Left lobe of liver (tissue), 2 donors: ENCODE measurements at places on chromosomes 11 and 22. TPM values are rescaled to one million over a fixed set of nuclear protein-coding genes. Genes with fewer than 3 reads are reported as not detected.

- peak; percentile 27 for DNase-seq
Observed at GRCh38 chr22:28935140-28935539, 51.8 kb downstream of the ZNRF3 start.

DNA sequence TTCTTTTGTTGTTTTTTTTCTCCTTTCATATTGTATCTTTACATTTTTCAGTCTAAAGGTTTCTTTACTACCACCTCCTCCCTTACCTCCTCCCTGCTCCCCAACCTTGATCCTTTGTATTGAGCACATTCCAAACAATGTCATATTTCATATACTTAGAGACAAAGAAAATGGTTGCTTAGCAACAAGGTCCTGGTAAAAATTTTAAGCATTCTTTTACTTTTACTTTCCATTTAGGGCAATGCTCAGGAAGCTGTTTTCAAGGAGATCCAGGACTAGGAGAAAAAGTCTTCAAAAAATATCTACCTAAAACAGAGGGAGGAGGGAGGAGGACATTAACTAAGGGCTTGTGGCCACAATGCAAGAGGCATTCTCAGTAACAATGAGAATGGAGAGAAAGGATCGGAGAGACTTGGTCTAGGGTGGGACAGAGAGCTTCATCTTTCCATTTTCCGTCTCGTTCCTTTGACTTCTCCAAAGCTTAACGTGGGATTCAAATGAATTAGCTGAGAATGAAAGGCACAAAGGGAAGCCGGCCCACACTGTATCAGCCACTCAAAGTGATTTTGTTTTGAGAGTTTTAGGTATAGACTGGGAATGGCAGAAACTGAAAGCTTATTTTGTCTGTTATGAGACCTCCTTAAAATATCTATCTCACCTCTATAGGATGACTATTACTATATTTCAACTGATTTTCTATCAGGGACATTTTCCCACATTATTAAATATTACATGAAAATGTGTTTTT is 455.7 kb downstream of the RAB38 start:
- no peak for DNase-seq

GRCh38 chr11:121557348-121557747 is 104.6 kb upstream of the SORL1-AS1 start:
- no peak for DNase-seq

The CLDN25 gene
- total RNA-seq: not detected

The NNMT gene
- 588 TPM for total RNA-seq

The MYRF gene
- total RNA-seq: 15.9 TPM

GRCh38 chr11:16840951-16841350 is 102.5 kb downstream of the C11orf58 start:
- no peak for DNase-seq

- DNase-seq: peak; percentile 69
Observed at GRCh38 chr22:22884010-22884887, 3.4 kb upstream of the IGLL5 start.

- no peak for DNase-seq
Observed at GRCh38 chr11:14149683-14150082, 187.2 kb downstream of the SPON1 start.

The VWA5A gene
- total RNA-seq: 3.4 TPM

The MCM5 gene
- total RNA-seq: 9.1 TPM

DNA sequence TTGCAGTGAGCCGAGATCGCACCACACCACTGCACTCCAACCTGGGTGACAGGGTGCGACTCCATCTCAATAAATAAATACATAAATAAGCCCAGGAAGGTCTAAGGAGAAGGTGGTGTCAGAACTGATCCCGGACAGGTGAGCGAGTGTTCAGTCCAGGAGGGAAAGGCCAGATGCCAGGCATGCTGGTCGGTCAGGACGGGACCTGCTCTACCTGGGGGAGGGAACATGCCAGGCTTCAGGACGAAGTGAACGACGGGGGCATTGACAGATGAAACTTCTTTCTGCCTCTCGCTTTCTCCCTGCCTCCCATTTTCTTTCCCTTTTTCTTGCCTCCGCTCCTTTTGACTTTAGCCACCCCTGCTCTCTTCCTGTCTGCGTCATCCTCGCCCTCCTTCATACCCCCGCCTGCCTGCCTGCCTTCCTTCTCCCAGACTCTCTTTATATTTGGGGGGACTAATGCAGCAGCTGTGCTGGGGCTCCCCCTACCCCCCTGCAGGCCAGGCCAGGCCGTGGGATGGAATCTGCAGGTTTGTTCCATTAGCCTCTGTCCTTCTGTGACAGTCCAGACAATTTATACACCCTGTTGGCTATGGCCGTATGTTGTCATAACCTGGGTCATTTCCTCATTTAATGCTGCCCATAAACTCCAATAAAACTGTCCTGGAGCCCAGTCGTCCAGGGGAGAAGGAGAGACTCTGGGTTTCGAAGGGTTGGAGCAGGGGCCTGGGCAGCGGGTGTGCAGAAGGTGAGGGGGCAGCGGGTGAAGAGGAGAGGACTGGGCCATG is 209.2 kb upstream of the TBCEL start:
- DNase-seq: no peak

DNA sequence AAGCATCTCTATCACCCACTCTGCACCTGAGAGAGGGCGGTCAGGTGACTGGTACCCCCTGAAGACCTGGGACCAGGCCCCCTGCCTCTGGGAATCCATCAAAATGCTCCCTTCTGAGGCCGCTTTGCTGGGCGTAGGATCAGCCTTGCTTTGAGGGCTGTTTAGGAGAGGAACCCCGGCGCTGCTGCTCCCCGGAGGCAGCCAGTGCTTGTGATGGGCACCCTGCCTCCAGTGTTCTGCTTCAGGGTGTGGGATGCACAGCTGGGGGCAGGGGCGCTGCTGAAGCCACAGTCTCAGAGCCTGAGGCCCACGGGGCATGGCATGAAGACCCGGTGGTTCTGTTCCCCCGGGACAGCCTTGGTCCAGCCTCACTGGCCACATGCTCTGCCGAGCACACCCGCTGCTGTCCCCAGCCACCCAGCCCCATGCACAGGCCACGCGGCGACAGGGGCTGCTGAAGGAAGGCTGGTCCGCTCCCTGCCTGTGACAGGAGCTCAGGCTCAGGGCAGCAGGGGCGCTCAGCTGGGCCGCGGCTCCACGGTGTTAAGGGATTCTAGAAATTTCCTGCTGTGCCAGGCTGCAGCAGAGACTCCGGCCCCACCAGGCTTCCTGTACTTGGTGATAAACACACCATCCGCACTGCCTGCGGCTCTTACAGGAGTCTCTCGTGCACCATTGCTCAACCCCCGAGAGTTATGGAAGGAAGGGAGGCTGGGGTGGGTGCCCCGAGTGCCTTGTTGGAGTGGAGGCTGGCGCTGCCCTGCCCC is 91.0 kb downstream of the KCNQ1 start:
- no peak for DNase-seq

DNA sequence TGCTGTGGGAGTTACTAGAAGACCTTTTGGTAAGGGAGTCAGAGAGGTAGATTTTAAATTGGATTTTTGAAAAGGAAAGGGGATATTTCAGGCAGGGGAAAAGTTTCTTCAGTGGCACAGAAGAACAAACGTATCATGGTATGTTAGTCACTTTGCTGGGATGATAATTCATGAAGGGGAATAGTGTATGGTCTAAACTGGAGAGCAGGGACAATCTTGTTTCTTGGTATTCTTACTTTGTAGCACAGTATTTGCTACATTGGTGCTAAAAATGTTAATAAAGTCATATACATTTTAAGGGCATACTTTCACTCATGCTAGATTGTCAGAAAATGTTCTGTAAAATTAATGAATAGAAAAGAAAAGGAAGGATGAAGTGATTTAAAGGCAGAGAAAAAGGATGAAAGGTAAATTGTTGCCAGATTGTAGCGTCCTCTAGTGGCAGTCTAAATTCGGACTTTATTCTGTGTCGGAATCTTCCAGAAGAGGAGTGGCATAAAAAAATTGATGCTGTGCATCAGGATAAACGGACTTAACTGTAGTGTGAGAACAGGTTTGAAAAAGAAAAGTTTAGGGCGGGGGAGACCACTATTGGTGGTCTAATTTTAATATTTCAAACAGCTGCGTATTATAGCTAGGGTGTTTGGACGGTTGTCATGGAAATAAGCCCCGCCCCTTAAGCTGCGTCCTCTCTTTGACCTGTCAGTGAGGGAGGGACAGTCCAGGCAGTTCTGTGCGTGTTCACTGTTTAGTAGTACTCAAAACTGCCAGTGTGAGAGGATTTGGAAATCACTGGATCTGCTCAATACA is at the start of gene BCO2:
BCO2 (plus strand) TSS at position 724 of the 810 bp plus-strand sequence. CDS start 90 bp downstream, outside the sequence.
- DNase-seq: peak; percentile 91

The SCO2 gene
- not detected for total RNA-seq

- DNase-seq: no peak
Observed at GRCh38 chr11:110070176-110070575, 23.0 kb upstream of the ZC3H12C start.

DNA sequence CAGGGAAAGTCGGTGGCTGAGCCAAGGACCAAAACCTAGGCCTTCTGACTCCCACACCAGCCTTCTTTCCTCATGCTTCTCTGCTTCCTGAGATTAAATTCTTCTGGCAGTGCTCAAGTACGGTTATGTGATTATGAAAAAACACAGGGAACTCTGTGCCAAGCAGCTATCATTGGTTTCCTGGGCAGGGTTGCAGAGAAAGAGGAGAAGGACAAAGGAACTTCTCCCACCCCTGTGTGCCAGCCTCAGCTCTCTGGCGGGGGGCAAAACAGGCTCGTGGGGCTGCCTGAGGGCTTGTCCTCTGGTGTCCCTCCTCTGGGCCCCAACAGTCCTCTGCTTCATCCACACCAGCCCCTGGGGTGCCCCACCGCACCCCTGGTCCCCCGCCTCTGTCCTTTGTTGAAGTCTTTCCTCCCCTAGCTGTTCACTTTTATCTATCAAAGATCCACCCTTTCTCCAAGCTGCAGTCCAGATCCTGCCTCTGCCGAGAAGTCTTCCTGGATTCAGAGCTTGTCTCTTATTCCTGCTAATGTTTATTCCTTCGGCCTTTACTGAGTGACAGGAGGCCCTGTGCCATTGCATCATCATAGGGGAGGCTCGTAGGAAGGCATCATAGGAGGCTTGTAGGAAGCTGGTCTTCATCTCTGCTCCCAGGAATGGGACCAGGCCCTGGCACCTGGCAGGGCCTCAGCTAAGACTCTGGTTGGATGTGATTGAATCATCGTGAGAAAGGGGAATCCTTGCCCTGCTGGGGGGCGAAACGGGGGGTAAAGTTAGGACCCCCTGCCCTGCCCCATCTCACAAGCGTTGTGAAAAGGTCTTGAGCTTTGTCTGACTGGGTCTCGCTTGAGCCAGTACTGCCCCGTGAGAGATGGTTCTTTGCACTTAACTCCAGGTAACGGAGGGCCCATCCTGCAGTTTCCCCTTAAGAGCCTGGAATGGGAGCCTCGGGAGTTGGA is 11.5 kb upstream of the FTH1 start:
- peak; percentile 44 for DNase-seq

The PTPMT1 gene
- 23.8 TPM for total RNA-seq

GRCh38 chr11:7656704-7657103 is 16.6 kb downstream of the CYB5R2 start:
- DNase-seq: no peak

GRCh38 chr11:58647141-58647699 is 24.8 kb downstream of the CNTF start:
- DNase-seq: no peak

The UBQLNL gene
- total RNA-seq: 0.23 TPM

GRCh38 chr22:23767673-23768548 is at the start of gene CHCHD10:
Gene CHCHD10 (minus strand): TSS chr22:23767972. CDS start chr22:23767874, 98 bp downstream.
- peak; percentile 91 for DNase-seq

DNA sequence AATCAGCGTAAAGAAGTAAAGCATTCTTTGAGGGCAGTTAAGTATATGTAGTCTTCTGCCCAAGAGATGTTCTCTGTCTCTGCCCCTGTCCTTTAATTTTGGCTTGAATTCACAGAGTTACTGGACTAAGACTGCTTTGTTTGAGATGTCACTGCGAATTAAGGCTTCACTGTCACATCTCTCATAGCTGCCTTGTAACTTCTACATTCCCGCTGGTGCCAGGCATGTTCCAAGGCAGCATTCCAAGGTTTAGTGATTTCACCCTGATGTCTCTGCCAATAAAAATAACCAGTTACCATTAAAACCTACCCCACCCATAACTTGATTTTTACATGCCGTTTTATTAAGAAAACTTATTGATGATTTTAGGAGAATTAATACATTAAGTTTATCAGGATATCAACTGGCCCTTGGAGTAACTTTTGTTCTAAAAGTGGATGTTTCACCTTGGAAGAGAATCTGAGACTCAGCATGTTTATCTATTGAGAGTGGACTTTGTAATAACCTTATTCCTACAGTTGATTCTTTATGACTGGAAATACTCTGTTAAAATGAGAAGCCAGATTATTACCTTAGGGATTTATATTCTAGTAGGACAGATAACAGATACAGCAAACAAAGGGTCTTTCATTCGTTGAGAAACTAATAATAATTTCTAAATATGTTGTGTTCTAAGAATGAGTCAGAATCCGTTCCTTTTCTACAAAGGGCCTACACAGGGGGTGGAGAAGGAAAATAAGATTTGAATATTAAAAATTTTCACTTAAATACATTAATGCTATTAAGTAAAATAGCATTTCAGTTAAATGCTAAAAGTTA is 110.2 kb downstream of the UVRAG start:
- DNase-seq: no peak

DNA sequence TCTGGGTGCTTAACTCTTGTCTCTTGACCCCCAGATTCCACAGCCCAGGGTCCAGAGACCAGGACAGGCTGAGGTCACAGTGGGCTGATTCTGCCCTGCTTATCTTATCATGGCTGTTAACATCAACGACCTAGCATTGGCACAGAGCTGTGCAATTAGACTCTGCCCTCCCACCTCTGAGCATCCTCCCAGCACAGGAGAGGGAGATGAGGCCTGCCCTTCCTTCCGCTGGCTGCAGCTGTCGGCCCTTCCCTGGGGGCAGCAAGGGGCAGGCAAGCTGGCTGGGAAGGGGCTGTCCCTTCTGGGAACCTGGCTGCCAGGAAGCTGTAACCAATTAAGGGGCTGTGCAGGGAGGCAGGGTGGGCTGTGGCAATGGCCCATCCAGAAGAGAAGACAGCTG is 22.5 kb downstream of the LRRC10B start:
- DNase-seq: peak; percentile 91

The ANO5 gene
- 2.0 TPM for total RNA-seq

The TSPAN32 gene
- 0.35 TPM for total RNA-seq

The ENTHD1 gene
- total RNA-seq: not detected

DNA sequence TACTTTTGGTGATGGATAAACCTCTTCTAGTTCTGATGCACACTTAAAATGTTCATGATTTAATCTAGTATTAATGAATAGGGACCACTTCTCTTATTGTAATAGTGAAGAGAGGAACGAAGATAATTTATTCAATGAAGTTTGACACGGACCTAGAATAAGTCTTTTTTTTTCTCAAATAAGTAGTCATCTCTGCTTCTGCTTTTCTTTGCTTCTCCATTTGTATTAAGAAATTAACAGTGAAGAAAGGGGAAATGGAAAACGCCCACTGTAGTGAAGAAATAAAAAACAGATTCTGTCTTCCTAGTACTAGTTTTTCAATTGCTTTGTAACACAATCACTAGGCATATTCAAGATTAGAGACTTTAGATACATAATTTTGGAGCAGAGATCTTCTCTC is 73.0 kb downstream of the CD44 start:
- DNase-seq: no peak

DNA sequence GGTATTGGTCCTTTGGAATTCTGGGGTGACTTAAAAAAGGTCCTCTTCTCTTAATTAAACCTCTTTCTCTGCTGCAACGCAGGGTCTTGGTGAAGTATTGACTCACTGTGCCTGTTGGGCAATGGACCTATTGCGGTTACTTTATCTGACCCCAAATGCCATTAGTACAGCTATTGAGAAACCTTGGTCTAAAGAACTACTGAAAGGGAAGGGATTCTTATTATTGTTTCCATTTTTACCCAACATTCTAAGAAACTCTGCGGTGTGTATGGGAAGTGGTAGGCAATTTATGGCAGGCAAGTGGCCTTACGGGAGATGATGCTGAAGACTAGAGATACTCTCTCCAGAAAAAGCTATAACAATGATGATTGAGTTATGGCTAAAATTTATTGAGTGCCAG is 12.5 kb downstream of the SLC6A5 start:
- no peak for DNase-seq

The THRSP gene
- 48.6 TPM for total RNA-seq

The MRGPRE gene
- total RNA-seq: not detected
